ENCODE measurements at places on chromosomes 2 and 18.

DNA sequence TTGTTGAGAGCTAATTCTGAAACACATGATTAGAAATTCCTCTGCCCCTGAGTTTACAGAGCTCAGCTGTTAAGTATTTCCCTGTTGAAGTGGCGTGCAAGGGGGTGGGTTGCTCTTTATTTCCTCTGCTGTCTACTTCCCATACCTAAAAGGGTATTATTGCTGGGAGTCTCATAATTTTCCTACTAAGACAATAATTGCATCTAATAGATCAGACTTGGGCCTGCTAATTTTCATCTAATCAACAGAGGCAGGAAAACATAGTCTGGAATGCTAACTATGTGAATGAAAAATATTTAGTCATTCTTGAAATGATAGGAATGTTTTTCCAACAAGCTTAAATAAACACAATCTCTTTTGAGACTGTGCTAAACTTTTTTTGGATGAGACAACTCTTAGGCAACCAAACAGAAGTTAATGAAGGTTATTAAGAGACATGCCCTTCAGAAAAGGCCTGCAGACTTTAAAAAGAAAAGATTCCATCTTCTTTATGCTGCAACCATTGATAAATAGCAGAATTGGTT is 111.4 kb downstream of the FEZ2 start:
- DNase-seq: no peak

DNA sequence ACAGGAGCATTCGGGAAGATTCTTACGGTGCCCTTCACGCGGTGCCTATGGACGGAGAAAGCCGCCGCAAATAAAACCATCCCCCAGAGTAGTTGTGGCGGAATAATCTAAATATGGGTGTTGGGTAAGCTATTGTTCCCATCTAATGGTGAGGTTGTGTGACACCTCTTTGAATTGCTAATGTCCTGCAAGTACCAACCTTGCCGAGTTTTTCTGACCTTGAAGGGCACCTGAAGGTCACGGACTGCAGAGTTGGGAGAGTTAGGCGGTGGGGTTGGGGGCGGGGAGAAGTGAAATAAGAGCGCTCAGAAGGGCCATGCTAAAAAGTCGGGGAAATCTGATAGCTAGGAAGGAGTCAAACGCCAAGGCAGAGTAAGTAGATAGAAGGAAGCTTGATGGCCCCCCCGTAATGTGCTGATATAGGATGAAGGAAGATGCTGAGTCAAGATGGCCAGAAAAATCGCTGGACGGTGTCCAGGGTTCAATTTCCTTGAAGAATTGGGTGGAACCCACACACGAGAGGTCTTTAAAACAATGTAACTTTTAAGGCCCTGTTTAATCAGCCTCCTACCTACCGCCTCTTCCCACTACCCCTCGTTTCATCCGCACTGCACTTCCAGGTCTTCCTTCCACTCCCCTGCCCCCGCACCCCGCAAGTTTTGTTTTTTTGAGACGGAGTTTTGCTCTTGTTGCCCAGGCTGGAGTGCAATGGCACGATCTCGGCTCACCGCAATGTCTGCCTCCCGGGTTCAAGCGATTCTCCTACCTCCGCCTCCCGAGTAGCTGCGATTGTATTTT is 600 bp downstream of the KATNAL2 start:
- DNase-seq: no peak

- no peak for DNase-seq
These were observed 223.9 kb upstream of the TCF4 start for GRCh38 chr18:55811925-55812324.

- no peak for DNase-seq
These were observed 25.9 kb downstream of the MRO start for GRCh38 chr18:50793641-50794565.

- DNase-seq: no peak
These were observed 27.4 kb downstream of the FABP1 start for GRCh38 chr2:88100489-88100858.

- no peak for DNase-seq
These were observed 35.6 kb upstream of the ZSWIM2 start for GRCh38 chr2:186884587-186884986.

GRCh38 chr2:230922951-230923717 is 1.9 kb downstream of the GPR55 start:
- DNase-seq: no peak

DNA sequence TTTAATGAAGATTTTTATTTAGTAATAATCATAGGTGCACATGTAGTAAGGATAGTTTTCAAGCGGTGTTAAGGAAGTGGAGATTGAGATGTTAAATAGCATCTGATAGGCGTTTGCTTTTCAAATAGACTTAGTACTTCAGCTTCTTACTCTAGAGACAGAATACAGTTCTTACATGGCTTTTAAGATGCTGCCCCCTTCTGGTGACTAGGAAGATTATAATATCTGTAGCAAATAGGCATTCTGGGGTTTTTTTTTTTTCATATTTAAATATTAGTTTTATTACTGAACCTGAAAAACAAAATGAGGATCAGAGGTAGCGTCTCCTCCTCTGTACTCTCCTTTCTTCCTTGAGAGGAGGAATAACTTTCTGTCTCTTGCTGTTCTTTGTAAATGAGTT is 100.2 kb downstream of the AGAP1 start:
- no peak for DNase-seq

DNA sequence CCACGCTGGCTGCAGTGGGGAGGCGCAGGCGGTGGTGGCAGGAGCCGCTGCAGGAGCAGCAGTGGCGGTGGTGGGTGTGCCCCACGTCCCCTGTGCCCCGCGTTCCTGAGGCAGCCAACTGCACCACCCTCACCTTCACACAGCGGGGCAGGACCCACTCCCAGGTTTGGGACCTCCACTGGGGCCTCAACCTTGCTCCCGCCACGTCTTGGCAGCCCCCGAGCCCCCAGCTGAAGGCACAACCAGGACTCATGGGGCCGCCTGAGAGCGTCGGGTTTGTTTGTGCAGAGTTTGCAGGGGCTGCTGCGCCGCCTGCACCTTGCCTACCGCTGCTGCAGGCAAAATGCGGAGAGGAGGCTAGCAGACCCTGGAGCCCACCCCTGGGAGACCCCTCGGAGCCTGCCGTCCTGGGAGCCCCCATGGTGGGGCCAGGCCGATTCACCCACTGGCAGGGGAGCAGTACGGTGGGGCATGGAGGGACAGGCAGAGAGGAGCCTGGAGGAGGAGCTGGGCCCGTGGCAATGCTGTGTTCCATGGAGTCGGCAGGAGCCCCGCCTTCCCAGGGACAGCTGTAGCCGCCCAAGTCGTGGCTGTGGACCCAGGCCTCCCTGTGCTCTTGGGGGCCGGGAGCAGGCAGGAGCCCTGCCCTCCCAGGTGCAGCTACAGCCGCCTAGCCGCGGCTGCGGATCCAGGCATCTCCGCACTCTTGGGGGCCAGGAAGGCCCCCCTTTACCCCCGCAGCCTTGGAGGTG is 14.7 kb upstream of the EML6 start:
- DNase-seq: no peak

Data from stimulated activated CD8-positive, alpha-beta memory T cell treated with anti-CD3 and anti-CD28 coated beads, Interleukin-15, amount 100 ng/mL, for 24 hours (primary cell).